ENCODE measurements at places on chromosomes 4 and X.
A peak's percentile ranks its signal among the peaks of the same experiment; 100 is the strongest.

DNA sequence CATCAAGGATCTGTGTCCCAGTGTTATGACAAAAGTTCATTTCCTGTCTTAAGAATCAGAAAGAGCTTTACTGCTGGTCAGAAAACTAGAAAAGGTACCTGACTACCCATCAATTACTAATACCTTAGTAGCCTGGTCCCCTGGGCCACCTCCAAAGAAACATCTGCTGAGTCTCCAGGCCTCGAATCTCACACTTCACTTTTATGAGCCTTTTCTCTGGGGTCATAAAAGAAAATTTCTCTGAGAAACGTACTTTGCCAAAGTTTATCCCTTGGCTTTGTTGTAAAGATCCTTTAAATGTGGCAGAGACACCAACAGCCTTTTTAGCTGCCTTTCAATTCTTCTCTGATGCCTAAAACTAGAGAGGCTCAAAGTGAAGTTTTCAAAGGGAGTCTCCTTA, 17.8 kb downstream of the GUCY1A1 start:
- no peak for DNase-seq

DNA sequence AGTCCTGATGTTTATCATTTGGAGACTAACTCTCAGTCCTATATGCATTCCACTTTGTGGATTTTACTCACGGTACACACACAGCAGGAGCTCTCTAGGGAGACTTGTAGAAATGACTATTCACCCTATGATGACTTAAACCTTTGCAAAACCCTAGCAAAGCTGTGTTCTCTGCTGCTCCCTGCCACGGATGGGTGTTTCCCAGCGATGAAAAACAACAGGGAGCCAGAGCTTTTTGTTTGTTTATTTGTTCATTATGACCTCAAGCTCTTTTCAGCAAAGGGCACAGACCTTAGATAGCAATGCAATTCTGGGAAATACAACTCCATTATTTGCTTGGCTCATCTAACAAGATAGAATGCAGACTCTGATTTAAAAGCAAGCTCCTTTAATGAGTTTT, 156.6 kb downstream of the GRIA3 start:
- no peak for DNase-seq

DNA sequence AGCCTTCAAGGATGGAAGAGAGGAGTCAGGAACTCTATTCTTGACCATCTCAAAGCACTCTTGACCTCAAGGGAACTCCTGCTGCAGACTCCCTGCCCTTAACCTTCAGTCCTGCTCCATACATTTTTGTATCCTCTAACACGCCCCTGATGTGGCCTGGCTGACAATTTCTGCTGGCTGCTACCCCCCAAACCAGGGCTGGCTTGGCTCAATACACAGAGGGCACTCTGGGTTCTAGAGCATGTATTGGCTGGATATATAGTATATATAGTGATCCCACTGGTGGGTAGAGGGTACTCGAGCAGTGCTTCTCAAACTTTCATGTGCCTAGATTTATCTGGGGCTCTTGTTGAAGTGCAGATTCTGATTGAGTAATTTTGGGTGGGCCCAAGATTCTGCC, 101.9 kb downstream of the SMIM20 start:
- DNase-seq: no peak

- DNase-seq: no peak
Measured at GRCh38 chr4:131388277-131388676, 1760.8 kb upstream of the PCDH10 start.

DNA sequence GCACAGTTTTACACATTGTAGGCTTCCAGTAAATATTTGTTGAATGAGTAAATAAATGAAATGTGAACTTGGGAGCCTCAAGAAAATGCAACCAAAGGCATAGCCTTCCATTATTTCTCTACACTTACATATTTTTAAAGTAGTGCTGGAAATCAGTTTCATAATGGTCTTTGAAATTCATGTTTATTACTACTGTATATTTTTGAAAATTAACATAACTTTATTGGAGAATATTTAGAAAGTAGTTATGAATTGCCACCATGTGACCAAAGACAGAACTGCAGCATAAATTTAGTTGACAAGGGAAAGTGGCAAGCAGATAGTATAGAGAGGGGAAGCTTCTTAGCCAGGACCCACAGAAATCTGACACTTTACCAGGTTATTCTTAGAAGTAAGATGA, 6.4 kb downstream of the TCEAL8 start:
- peak; percentile 49 for DNase-seq

DNA sequence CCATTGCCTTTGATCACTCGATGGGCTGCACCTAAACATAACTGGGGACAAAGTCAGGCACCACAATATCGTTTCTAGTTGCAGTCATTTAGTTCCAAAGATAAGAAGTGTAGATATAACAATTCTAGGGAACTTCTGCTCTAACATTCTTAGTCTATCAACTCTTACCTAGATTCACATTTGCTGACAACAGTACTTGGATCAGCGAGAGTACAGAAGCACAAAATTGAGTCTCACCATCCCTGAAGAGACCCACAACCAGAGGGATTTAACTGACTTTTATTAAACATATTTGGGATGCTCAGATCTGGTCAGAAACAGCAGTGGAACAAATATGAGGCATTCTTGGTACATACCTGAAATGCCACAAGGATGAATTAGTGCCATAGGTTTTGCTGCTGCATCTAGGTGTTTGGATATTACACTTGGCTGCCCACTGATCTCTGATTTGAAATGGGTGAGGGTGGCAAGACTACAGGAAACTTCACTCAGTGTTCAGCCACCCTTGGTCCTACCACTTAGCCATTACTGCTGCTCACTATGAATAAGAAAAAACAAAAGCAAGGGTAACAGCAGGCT, 28.9 kb upstream of the HUWE1 start:
- no peak for DNase-seq

DNA sequence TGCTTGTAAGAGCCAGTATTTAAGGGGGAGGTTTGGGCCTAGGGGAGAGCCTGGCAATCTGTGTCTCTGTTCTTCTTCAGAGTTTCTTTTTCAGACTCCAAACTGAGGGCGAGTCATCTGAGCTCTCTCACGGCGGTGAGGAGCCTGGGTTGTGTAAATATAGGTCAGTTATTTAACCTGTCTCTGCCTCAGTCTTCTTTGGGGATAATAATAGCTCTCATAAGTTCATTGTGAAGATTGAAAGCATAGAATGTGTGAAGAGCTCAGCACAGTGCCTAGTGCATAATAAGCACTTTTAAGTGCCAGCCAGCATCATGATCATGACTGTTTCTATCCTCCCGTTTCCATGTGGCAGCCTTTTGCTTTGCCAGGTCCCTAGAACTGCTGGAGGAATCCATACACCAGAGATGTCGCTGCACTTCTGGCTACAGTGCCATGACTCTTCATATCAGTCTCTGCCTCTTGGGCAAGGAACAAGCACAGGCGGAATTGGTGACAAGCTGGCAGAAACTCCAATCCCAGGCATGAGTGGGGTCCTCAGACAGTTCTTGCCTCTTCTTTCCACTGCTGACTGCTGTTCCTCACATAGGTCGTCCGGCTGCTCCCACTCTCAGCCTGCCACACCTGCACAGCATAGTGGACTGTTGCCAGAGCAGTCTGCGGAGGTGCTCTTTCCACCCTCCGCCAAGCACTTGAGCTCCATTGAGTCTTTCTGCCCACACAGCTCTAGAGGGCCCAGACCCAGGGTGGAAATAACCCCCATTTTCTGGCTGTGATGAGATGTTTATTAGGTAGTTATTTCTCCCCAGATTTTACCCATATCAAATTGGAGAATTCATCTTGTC, 103.7 kb upstream of the MAML3 start:
- no peak for DNase-seq

DNA sequence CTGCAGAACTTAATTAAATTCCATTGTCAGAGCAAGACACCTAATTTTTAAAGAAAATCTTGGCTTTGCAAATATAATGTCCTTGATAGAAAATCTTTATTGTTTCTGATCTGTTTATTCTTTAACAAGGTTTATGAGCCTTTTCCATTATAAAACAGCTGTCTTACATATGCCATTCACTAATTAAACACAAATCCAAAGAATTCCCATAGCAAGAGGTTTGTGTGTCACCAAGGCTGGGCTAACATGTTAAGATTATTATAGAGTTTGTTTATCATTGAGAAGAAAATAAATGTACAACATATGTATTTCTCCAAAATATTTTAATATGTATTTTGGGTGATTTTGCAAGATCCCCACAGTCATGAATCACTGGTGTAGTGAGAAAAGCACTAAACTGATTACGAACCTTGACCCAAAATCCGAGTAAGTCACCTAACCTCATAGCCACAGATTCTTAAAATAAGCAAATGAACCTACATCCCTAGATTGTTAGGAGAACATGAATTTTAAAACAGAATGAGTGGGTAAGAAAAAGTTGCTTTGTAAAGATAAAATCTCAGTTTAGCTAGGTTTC, 694.8 kb upstream of the INTU start:
- DNase-seq: no peak

DNA sequence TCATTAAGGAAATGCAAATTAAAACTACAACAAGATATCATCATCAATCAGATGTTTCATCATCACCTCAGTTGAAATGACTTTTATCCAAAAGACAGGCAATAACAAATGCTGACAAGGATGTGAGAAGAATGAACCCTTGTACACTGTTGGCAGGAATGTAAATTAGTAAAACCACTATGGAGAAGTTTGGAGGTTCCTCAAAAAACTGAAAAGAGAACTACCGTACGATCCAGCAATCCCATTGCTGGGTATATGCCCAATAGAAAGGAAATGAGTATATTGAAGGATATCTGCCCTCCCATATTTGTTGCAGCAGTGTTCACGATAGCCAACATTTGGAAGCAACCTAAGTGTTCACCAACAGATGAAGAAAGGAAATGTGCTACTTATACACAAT, 50.6 kb upstream of the STARD8 start:
- no peak for DNase-seq

DNA sequence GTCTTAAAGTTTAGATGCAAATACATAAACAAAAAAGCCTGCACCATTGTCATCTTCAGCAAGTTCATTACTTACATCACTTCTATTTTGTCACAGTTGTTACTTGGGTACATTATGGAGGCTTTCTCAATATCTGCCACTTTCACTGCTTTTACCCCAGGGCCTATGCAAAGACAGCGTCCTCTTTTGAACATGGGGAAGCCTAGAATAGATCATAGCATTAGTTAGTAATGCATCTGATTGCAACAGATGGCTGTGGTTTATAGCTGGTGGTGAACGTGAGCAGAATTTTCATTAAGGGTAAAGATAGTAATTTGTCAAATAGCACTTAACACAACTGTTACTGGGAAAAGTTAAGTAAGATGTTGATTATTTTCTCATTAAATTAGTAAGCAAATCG, 729 bp downstream of the CXCL11 start:
- DNase-seq: no peak

GRCh38 chrX:80432441-80432840, 12.2 kb downstream of the TENT5D start:
- no peak for DNase-seq

DNA sequence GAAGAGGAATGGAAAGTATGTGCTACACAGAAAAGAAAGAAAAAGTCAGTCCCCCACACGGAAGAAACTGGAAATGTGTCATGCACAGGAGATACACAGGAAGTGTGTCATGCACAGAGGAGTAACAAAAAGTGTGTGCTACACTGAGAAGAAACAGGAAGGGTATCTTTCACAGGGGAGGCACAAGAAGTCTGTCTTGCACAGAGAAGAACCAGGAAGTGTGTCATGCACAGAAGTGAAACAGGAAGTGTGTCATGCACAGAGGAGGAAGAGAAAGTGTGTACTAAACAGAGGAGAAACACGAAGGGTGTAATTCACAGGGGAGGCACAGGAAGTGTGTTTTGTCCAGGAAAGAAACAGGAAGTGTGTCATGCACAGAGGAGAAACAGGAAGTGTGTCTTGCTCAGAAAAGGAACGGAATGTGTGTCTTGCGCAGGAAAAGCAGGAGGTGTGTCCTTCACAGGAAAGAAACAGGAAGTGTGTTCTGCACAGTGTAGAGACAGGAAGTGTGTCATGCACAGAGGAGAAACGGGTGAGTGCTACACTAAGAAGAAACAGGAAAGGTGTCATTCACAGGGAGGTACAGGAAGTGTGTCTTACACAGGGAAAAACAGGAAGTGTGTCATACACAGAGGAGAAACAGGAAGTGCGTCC, 527.2 kb upstream of the PRKX start:
- DNase-seq: peak; percentile 55

- no peak for DNase-seq
Measured at GRCh38 chrX:150361777-150362351, 1.3 kb upstream of the MAMLD1 start.

GRCh38 chr4:188683571-188683970, 544.3 kb downstream of the TRIML1 start:
- no peak for DNase-seq

- peak; percentile 74 for DNase-seq
Measured at GRCh38 chrX:68832101-68832416, 3.2 kb downstream of the EFNB1 start.

Measured in common myeloid progenitor, CD34-positive (primary cell).